Tongue (tissue), 3 donors: ENCODE measurements at places on chromosomes 7 and 10.

DNA sequence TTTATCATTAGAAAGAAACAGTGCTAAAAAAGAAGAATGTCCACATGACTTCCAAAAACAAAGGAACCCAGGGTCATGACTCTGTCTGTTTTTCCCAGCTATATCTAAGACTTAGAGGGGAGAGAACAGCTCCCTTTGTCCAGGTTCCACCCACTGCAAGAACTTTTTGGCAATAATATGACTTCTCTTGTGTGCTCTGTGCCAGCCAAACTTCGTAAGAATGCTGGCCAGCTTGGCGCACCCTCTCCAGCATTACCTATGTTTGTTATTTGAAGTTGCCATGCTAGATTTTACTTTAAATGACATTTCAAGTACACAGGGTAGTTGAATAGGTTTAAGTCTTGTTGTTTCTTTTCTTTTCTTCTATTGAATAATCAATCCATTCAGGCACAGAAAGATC, 371.4 kb downstream of the KCNMA1 start:
- no peak for DNase-seq

DNA sequence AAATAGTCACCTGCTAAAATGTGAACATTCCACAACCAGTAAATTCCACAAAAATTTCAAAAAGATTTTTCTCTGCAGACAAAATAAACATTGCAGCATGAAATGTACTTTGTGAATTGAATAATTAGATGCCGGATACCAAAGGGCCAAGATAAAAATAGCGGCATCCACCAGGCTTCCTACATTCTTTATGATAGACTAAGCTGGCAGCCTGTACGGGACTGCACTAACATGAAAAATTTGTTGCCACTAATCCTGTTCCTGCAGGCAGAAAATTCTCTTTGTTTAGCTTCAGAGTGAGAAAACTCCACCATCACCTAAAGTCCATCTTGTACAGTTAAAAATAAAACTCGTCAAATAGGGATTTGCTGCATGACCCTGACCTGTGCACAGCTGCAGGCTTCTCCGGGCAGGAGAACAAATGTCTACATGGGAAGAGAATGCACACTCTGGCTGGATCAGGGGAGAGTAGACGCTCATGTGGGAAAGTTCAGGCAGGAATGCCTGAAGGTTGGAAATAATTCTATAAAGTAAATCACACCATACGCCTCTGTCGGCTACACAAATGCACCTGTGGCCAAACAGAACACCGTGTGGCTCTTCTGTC, 15.6 kb upstream of the ADO start:
- peak; percentile 60 for DNase-seq

DNA sequence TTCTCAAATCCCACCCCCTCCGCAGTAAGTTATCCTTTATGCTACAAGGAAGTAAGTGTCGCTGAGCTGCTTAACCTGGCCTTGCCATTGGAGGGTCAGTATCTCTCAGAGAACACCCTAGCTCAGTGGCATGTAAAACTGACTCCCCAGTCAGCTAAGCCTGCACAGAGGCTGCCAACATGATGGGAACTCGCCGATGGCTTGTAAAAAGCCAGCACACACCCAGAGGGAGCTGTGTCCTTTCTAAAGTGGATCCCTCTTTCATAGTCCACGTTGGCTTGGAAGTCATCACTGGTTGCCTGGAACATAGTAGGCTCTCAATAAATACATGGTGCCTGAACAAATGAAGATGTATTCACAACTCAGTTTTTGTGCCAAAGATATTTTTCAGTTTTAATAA, 249.1 kb upstream of the YAE1 start:
- DNase-seq = no peak

DNA sequence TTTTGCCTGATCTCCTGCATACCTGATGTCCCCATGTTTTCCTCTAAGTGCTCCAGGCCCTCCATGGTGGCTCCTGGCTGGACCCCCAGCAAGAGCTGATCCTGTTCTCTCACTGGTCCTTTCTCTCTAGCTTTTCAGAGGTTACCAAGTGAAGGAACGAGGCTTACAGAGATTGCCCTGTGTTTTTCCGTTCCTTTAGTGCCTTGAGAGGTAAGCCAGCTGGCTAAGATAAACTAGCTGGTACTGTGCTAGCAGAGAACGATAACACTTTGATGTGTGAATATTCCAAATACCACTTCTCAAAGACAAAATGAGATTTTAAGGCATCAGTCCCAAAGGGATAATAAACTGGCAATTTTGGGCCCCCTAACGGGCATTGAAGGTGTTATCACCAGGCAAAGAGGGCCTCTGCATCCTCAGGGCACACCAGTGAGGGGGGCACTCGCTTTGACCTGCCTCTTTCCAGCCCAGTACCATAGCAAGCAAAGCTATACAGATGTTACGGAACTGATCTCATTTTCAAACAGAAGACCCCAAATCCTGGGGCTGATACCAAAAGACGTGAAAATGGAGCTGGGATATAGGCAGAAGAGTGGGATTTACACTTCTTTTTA, 8.4 kb upstream of the CCNY start:
- DNase-seq = no peak

DNA sequence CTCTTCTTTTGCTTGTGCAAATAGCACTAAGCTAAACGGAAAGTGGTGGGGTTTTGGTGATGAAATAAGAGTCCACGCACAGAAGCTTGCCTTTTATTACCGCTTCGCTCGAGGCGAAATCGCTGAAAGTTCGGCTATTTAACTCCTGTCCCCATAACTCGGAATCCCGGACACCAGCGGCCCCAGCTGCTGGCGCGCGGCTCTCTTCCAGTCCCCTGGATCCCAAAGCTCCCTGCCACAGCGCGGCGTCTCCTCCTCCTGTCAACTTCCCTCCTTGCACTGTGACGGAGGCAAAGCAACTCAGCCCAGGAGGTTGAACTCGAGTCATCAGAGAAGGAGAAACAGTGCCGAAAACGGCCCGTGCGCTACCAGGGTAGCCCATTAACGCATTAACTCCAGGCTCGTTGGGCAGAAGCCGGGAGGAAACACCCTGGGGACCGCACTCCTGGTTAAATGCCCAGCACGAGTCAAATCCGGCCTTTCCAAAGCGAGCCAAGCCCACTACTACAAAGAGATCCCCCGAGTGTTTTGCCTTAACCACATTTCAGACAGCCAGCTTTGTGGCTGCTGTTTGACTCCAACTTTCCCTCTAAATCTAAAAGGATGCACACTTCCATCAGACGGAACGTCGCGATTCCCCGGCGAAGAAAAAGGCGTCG, 1.3 kb downstream of the SEMA3D start:
- DNase-seq = peak; percentile 80

GRCh38 chr7:151869109-151869428, 7.8 kb downstream of the PRKAG2 start:
- no peak for DNase-seq

DNA sequence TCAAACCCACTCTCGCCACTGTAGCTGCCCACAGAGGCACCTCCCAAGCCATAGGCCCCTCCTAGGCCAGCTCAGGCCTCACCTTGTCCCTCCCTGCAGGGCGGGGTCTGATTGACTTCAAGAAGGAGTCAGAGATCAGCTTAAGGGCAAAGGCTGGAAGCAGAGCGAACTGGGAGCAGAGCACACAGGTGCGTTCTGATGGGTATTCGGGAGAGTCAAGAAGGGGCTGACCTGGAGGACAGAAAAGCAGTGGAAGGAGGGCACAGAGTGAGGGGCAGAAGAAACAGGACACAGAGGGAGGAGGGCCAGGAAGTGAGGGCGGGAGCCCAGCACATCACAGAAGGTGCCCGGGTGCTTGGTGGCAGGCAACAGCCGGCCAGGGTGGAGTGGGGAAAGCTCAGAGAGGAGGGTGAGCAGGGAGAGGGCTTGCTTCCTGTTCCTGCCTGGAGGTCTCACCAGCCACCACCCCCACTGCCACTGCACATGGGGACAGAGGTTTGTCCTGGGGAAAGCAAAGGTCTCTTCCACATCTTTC, at the start of gene AOC1:
Gene AOC1 (plus strand): TSS at position 147 of the 535 bp plus-strand sequence. CDS start 3,954 bp downstream, outside the sequence.
- DNase-seq = no peak

GRCh38 chr10:91210014-91210413, 10.4 kb upstream of the PCGF5 start:
- no peak for DNase-seq

DNA sequence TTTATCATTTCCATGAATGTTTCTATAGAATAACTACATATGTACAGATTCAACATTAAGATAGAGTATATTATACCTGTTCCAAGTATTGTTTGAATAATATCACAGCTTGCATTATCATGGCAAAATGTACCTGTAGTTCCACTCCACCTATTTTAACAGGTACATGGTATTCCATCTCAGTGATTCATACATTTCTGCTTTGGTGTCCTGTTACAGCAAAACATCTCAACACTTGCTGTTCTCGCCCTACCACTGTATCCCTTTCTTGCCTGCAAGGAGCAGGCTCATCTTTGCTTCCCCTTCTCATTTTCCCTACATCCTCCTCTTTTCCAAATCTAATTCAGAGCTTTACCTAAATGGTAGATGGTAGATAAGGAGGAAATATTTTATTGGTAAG, 27.1 kb upstream of the SGCE start:
- DNase-seq = no peak

DNA sequence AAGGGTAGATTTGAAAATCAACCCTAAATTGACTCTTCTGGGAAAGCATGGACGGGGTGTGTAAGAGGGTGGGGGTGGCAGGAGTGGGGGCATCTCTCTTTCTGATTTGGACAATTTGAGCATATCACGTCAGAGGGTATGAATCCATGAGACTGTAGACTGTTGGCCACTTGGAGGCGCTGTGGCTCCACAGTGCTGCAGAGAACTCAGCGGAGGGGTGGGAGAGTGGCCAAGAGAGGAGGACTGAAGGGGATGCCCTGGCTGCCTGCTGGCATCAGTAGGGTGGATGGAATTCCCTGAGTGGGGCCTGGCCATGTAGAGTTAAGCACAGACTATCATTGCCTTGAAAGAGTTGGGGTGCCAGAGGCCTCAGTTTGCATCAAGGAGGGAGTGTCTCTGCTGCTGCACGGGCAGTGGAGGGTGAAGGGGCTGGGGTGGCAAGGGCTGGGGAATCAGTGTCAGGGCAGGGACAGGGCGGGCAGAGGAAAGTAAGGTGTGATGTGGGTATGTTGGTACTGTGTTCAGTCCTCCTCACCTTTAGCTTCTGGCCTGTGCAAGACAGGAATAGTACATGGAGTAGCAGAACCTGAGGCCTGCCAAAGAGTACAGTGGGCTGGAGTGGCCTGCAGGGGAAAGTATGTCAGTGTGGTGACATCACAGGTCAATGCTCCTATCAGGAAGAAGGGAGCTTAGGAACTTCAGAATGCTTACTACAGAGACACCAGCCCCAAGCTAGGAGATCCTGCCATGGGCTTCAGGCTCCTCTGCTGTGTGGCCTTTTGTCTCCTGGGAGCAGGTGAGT, 133.5 kb upstream of the PRSS58 start:
- DNase-seq = no peak

DNA sequence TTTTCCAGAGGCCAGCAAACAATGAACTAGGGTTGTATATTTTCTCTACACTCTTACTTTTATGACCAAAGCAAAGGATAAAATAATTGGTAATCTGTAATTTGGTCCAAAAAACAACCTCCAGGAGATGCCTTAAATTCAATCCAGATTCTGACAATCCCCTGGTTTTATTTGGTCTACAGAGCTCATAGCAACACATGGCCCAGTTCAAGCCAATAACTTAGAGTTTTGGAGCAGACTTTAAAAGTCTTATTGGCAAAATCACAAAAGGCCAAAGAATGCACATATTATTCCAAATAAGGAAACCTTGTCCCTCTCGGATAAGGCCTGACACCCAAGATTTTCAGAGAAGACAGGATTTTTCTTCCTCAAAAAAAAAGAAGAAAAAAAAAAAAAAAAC, 51.9 kb downstream of the SORBS1 start:
- DNase-seq = peak; percentile 28

DNA sequence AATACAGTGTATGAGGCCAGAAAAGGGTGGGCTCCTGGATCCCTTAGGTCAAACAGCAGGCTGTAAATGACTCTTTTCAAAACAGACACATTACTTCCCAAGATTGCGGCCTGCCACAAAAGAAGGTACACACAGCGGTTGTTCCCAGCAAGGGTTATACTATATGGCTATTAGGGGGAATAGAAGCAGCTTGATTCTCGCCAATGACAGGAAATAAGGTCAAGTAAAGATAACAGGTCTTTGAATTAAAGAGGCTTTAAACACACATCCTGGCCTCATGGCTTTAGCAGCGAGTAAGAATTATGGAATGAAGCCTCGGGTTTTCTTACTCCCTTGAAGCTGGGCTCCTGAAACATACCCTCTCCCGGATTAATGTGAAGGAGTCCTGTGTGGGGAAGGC, 58.3 kb downstream of the CYP26A1 start:
- no peak for DNase-seq

GRCh38 chr7:76343294-76343930, 15.4 kb downstream of the YWHAG start:
- no peak for DNase-seq

- no peak for DNase-seq
Observed at GRCh38 chr10:123904834-123905409, 13.3 kb upstream of the CPXM2 start.

DNA sequence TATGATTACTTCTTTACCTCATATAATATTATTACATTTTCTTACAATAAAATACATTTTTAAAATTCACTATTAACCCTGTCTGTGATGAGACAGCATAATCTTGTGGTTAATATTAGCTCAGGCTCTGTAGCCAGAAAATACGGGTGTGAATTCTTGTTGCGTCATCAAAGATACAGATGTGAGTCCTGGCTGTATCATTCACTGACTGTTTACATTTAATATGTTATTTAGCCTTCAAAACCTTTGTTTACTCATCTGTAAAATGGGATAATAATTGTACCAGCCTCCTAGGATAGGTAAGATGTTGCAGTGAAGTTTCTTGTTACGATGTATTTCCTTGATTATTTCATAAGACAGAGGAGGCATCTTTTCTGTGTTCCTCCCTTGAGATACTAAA, 184.7 kb upstream of the PRPS1L1 start:
- DNase-seq = no peak

- peak; percentile 44 for DNase-seq
Observed at GRCh38 chr10:133044401-133044811, 43.3 kb upstream of the ADGRA1 start.

- DNase-seq = no peak
Observed at GRCh38 chr10:94443047-94443446, 40.7 kb downstream of the TBC1D12 start.

DNA sequence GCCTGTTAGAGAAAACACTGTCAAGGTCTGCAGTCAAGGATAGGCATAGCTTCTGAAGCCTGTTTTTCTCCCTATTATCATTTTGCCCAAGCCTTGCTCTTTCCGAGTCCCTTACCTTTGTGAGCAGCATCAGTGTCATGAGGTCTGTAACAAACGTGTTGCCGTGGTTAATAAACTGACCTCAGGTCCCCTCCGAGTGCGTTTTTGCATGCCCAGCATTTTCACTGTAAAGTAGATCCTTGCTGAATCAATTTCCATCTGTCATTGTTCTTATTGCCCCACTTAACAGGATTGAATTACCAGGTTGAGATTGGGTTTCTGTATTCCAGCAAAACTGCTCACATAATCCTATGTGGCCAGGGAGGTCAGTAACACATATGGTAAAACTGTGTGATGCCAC, 110.3 kb downstream of the ZNF248 start:
- no peak for DNase-seq

DNA sequence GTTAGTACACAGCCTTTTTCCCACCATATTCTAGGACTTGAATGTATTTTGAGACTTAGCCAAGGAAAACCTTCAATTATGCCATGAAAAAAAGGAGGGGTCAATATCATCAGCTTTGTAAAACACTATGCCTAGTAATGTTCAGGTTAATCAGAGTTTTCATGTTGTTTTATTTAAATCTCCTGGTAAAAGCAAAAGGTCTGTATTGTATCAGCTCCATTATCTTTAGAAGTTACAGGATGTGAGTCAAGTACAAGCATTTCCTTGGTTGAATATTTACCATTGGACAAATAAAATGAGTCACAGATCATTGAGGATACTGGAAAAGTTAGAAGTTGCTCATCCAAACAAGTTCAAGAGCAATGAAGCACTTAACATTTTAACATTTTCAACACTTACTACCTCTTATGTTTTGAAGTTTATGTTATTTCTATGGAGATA, 89.9 kb upstream of the CAPZA2 start:
- no peak for DNase-seq
